ENCODE measurements at places on chromosomes 7 and 10.

GRCh38 chr10:74995806-74996205 is 115.7 kb upstream of the SAMD8 start:
- DNase-seq = no peak

DNA sequence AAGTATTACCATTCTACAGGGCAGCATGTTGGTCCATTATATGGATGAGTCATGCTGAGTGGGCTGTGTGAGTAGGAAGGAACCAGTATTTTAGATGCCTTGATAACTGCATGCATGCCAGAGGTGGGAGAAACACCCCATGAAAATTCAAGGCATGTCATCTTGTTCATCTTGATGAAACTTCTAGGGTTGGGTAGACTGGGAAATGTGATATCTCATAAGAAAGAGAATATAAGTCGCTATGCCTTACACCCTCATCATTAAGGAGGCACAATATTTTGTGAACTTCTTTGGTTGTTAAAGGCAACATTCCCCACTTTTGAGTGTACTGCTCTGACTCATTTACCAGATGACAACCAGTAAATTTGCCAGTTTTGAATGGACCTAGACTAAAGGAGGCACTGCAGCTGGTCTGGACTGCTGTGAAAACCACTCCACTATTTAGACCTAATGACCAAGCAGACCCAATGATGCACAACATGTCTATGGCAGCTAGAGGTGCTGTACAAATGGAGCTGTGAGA is 48.0 kb downstream of the ZNF365 start:
- DNase-seq = no peak

GRCh38 chr7:30974605-30975255 is 11.0 kb downstream of the GHRHR start:
- no peak for DNase-seq

- DNase-seq = no peak
Observed at GRCh38 chr10:18214691-18215563, 74.7 kb downstream of the CACNB2 start.

- no peak for DNase-seq
Observed at GRCh38 chr7:148711191-148712102, 12.7 kb downstream of the CUL1 start.

DNA sequence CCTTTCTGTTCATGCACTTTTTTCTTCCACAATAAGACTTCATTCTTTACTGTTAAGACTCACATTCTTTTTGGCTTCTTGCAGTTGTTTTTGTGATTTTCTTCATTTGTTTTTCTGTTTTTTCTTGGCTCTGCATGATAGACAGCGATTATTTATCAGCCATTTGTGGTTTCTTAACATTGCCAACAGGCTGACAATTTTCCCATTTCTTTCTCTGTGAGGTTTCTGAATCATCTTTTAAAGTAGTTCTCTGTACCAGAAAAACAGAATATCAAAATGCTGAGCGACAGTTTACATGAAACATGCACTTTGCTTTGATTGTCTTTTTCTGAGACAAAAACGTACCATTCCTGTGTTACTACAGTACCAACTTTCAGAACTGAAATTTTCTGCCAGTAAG is 334.2 kb upstream of the MAGI2 start:
- no peak for DNase-seq

DNA sequence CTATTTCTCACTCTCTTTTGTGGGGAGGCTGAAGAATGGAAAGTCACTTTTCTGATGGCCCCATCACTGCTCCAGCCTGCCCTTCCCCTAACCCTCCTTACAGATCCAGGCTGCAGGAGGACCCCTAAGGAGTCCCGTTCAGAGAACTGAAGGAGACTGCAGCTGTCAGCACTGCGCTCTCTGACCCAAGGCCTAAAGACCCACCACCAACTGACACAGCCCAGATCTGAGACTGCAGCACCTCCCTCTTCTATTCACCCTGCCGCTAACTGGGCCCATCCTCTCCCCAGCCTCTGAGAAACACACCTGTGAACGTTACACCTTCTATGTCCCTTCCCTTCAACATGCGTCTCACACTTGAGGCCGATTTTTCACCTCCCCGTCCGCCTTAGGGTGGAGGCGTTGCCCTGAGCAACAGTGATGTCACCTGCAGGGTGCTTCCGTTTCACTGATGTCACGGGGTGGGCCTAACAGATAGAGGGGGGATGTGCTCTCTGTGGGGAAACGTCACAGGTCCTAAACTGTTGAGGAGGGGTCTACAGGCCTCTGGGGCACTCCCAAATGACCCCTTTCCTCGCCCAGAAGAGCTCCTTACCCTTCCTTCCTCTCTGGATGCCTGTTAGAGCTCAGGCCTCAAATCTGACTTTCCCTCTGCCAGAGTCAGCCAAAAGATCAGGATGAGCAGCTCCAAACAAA is 5.1 kb downstream of the ITPRIP start:
- no peak for DNase-seq

- DNase-seq = no peak
Observed at GRCh38 chr10:102476466-102477141, 25.3 kb upstream of the C10orf95 start.

- DNase-seq = no peak
Observed at GRCh38 chr10:42850931-42851330, 68.3 kb downstream of the BMS1 start.

- no peak for DNase-seq
Observed at GRCh38 chr7:2737771-2738540, 50.0 kb downstream of the AMZ1 start.

DNA sequence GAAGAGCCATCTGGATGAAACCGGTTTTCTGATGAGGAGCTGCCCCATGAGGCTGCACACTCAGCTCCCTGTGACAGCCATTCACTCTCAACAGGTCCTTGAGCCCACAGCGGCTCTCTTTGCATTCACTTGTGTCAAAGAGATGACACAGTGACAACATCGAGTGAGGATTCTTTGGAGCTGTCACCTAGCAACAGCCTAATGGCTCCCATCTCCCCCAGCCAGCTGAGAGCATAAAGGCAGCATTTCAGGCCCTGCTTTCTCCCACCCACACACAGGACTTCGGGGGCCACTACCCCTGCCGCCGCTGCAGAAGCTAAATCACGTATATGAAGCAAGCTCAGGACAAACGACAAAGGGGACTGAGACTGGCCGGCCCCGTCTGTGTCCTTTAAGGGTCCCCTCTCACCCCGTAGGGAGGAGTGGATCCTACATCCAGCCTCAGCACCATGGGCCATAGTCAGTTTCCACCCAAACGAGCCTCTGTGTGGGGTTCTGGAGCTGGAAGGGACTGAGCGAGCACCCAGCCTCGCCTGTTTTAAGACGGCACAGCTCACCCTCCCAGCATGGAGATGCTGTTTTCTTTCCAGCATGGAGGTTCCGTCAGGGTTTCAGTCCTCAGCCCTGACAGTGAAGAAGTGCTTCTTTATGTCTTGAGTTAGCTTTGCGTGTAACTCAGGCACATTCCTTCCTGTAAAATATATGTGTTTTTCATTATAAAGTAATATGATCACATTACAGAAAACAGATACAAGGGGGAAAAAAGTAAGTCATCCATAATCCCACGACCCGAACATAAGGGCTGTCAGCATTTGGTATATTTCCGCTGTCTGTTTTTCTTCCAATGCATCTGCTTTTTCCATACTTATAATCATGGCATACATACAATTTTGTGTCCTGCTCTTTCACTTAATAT is 4.9 kb downstream of the CPA4 start:
- DNase-seq = no peak

DNA sequence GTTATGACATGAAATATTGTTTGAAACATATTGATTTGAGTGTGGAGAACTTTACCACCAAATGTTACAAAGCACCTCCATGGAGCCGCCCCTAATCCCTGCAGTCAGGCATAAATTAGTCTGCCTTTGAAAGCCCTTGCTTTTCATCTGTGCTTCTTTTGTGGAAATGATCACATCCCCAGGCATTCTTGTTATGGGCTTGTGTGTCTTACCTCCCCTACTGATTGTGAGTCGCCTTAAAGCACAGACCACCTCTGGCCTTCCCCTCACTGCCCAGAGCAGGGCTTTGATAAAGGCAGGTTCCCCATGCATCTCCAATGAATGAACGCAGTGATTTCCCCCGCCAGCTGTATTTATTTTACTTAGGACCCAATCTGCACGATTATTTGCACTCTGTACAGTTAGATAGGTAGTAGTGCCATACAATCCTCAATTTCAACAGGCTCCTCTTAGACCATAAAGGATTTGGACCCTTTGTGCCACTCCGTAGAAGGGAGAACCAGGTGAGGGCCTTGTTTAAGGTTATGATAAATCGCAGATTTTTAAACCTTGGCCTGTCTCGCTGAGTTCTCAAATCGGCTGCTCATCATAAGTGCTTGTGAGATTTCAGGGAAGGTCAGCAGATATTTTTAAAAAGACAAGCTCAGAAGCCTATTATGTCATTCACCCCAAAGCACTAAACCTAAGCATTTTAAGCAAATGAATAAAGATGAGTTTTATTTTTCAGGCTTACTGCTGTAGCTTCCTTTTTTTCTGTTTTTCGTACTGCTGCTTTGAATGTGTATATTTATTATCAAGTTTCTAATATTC is 107.8 kb downstream of the CUBN start:
- DNase-seq = no peak

- no peak for DNase-seq
Observed at GRCh38 chr10:89335226-89335625, 7.4 kb downstream of the IFIT3 start.

DNA sequence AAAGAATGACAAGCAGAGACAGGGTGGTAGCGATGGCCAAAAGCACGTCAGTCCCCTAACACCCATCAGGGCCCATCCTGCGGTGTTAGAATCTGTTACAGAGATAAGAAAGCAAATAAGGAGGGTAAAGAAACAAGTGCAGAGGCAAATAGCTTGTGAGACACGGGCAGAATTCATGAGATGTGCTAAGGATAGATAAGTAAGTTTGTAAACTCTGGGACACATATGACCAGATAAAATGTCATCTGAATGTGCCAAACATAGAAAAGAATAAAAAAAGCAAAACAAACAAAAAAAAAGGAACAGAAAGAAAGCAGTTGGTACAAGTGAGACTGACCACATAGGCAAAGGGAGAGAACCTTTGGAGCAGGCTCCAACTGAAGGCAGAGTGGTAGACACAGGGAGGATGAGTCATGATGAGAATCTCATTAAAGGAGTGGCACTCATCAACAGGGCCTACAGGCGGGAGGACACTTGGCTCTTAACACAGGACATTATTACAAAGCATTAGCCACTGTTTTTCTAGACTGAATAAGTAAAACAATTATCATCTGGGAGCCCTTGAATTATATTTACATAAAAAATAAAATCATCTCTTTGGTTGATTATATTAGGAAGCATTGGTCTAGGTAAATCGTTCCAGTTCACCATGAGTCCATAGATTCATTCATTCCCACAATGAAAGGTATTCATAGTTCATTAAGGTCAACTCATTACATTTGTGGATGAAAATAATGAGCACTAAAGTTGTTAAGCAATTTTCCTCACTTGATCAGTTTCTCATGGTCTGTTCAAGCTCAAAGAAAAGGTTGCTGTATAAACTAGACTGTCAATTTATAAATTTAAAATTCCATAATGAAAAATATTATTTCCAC is 21.5 kb upstream of the EPHB6 start:
- no peak for DNase-seq

- no peak for DNase-seq
Observed at GRCh38 chr7:66859794-66860645, 61.0 kb upstream of the TMEM248 start.

GRCh38 chr7:145959981-145960380 is 156.6 kb upstream of the CNTNAP2 start:
- DNase-seq = no peak

DNA sequence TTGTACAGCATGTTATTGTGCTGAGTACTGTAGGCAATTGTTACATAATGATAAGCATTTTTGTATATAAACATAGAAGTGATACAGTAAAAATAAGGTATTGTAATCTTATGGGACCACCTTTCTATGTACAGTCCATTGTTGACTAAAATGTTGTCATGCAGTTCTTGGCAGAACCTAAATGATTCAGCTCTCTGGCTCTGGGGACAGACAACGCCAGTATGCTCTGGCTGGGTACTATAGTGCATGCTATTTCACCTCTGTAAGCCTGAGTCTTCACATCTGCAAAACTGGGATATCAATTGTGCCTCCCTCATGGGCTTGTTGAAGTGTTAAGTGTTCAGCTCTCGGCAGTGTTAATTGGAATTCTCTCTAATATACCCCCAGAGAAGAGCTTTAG is 674.3 kb downstream of the INHBA start:
- DNase-seq = no peak

DNA sequence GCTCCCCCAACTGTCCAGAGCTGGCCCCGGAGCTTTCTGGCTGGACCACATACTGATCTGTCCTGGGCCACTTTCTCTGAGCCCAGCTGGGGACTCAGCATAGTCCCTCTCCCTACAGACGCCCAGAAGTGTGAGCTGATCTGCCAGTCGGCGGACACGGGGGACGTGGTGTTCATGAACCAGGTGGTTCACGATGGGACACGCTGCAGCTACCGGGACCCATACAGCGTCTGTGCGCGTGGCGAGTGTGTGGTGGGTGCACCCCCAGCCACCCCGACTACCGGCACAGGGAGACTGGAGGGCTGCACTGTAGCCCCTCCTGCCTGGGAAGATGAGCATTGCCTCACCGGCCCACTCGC is 41.8 kb downstream of the TBATA start:
- DNase-seq = no peak

- DNase-seq = no peak
Observed at GRCh38 chr7:157687845-157688532, 351.2 kb downstream of the DNAJB6 start.

- no peak for DNase-seq
Observed at GRCh38 chr7:132655131-132655727, 79.0 kb upstream of the PLXNA4 start.

DNA sequence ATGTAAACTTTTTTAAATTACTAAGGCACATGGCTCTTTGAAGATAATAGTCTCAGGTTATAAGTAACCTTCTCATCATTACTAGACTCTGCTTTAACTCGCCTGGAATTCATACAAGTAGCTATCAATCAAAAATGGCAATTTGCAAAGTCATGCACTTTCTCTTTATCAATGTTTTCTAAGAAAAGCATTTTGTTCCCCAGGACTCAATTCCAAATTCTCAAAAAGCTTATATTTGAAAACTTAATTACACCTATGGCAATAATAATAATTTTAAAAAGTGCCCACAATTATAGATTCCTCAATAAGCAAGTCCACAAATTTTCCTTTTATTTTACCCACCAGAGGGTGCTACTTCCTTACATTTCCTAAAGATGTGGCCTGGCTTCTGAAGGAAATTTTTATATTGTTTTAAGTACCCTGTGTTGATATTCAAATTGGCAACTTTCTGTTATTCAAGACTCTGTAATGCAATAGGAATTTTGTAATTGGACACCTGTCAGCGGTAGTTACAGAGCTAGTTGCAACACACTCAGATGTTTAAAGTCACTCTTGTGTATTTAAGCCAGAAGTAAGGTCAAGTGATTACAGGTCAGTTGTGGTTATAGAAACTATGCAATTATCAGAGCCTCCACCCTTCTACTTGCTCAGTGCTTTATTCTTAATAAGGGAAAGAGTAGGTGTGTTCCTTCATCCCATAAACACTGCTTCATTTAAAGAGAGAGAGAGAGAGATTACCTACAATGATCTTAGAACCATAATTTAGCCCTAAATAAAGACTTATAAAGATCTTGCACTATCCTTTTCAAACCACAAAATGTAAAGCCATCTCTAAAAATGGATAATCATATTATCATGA is 47.1 kb upstream of the HYAL4 start:
- DNase-seq = no peak
